ENCODE measurements at places on chromosomes 5 and 9.

- no peak for DNase-seq
Measured at GRCh38 chr5:59547731-59548130, 345.8 kb downstream of the PDE4D start.

DNA sequence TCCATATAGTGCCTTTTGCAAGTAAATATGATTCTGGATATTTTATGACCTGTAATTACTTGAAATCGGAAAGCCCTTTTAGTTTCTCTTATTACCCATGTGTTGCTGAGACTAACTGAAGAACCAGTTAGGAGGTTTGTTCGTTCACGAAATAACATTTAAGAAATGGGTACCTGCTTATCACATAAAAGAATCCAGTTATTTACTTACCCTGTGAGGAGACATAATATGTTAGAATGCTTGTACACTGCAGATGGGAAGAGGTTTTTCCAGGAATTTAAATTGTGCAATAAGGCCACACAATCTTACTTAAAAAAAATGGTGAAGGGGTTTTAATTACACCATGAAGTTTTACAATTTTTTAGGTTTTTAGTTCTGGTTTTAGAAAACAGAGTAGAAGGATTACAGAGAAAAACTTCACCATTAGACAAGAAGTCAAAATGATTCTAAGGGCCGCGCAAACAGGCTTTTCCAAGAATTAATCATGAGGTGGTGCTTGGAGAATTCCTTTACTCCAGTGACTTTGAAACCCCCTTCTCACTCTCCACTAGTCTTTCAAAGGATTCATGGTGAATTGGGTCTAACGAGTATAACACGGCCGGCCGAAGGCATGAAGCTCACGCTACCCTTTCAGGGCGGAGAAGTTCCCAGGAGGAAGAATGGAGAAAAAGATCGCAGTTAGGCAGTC, 1.1 kb upstream of the PTGER4 start:
- DNase-seq = peak; percentile 2

DNA sequence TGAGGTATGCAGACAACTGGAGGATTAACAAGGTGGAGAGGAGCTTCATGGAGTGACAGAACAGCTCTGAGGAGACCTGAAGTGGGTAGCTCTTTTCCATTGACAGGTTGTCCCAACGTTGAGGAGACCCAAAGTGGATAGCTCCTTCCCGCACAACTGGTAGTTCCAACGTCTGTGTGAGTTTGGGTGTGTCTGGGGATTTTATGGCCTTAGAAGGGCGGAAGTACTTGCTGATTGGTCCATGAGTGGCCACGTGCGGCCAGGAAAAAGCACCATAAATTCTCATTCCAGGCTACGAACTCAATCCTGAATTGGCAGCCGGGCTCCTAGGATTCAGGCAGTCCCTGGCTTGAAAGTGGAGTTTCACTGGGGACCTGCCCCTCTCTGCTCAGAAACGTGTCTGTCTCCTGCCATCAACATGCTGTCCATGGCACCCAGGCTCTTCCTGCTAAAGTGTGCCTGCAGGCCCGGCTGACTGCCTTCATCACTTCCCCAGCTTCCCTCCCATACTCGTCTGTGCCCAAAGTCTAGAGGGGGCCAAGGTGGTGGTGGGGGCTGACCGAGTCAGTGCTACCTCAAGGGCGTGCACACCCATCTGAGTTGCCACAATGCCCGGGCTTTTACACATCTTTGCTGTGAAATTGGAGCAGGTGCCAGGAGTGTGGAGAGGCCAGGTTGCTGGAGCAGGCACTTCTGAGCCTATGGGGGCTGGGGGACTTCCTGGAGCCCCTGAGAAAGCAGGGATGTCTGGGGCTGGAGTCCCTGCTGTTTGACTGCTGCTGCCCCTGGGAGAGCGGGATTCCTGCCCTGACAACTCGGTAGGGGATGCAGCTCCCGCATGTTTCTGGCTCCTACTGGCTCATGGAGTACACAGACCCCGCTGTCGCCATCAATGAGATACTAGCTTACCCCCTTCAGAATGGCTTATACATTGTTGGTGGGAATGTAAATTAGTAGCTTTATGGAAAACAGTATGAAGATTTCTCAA, 2034.6 kb upstream of the ACO1 start:
- peak; percentile 34 for DNase-seq

DNA sequence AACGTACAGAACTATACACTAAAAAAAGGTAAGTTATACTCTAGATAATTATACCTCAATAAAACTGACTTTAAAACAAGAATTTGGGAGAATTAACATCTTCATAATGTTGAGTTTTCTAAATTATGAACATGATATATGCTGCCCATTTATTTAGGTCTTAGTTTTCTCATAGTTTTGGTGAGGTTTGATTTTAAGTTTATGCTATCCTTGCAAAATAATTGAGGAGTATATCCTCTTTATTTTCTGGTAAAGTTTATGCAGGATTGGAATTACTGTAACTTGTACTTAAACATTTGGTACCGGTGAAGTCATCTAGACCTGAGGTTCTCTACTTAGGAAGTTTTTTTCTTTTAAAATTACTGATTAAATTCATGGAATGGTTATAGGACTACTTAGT, 38.9 kb upstream of the RNU6ATAC start:
- DNase-seq = no peak

- DNase-seq = no peak
Measured at GRCh38 chr9:34426347-34427074, 31.9 kb downstream of the FAM219A start.

DNA sequence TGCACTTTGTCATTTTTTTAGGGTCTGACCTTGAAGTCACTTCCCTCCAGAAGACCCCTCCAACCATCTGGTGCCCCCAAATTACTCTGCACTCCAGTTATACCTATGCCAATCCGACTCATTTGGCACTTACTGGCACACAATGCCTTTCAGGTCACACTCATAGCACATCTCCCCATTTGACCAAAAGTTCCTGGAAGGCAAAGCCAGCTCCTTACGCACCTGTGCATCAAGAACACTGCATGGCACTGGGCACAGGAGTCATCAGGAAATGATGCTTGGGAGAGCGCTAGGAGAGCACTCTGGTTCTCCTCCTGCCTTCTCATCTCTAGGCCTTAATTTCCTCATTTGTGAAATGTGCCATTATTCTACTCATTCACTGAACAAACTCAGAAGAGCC, 2.9 kb downstream of the TNIP1 start:
- DNase-seq = no peak
